ENCODE measurements at places on chromosomes 1 and 21.
A peak's percentile ranks its signal among the peaks of the same experiment; 100 is the strongest.

- no peak for DNase-seq
Measured at GRCh38 chr21:33761441-33762036, 119.2 kb downstream of the ITSN1 start.

DNA sequence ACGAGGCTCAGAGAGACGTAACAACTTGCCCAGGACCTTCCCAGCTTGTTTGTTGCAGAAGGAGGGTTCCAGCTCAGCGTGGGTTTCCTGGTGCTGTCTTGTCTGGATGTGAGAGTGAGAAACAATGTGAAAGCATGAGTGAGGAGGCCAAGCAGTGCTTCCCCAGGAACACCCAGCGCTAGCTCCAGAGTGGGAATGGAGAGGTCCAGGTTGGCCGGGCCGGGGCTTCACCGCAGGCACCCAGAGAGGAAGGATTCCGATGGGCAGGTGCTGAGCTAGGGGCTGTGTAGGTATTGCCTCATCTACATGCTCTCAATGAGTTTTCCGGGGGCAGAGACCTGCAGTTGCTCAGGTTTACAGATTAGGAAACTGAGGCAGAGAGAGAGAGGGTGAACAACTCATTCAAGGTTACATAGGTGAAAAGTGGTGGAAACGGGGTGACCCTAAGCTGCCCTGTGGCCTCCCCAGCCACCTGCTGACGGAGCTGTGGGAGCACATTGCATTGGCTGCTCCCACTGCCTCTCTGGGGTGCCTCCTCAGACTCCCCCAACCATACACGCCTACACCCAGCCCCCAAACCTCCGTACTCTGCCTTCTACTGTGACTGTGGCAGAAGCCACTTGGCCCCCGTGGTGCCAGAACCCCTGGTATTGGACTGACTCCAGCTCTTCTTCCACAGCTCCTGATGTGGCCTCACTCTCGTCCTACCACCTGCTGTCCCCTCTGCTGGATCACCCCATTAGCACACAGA, 51.2 kb downstream of the B3GALT5 start:
- DNase-seq: no peak

GRCh38 chr1:202498542-202498941, 150.0 kb downstream of the PPP1R12B start:
- DNase-seq: no peak

GRCh38 chr1:209490013-209490412, 93.5 kb upstream of the CAMK1G start:
- peak; percentile 34 for DNase-seq

DNA sequence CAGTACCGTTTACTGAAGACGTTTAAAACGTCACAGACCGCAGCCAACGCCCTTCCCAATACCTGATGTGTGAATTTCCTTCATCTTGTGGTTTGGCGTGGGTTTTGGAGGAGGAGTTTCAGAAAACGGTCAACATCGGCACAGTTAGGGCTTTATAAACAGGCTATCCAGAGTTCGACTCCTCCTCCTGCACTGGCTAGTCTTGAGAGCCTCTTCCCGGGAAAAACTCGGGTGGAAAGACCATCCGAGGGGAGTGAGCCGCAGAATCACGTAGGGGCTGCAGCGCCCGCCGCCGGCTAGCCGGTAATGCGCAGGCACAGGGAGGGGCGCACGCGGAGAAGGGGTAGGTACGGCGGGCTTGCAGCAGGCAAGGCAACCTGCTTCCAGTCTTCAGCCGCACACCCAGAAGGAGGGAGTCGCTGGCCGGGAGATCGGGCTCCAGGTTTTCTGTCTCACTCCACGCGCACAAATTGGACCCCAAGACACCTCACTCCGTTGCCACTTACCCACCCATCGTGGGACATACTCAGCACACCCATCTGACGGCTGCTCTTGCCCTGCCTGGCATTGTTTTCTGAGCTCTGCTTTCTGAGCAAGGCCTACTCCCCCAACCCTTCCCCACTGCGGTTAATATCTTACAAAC, 25.4 kb downstream of the SLC19A2 start:
- no peak for DNase-seq

GRCh38 chr1:85334962-85335361, 58.5 kb upstream of the BCL10 start:
- DNase-seq: no peak

DNA sequence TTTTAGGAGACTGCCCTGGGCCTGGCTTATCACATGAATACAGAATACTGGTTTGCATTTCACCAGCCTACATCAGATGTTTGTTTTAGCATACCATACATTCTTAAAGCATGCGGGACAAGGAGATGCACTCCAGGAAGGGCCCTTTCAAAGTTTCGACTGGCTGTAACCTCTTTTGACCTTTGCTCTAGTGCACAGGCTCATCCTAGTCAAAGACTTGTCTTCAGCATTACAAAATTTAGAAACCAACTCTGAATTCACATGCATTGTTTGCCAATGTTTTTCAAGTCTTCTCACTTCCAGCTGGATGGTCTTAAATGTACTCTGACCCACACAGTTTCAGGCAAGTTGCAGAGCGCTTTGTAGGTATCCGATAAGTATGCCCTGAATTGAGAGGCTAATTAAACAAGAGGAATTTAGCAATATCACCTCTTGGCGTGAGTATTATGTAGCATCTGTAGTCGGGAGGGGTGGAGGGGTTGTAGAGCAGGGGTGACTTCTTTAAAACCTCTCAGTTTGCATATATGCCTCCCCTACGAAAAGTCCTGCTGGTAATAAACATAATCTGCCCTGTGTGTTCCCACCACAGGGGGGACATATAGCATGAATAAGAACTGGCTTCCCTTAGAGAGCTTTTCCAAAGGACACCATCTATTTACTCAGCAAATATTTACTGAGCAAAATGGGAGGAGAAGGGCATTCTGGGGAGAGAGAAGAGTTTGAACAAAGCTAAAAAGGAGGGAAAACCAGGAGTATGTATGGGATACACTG, 24.4 kb upstream of the AHCYL1 start:
- DNase-seq: no peak

- no peak for DNase-seq
Measured at GRCh38 chr1:80961464-80962190, 839.1 kb upstream of the ADGRL2 start.

DNA sequence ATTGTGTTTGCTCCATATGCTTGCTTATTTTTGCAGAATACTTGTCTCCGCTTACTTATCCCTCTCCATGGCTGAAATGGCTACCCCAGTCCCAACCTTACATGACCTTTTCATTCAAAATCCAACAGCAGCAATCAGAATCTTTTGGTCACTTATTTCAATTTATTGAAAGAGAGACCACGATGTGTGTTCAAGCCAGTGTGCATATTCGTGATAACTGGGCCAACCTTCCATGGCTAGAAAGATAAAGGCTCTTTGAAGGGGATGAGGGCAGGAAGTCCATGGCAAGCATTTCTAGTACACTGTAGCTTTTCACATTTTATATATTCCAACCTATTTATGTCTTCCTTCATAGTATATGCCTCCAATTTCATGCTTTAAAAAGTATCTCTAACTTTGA, 23.1 kb downstream of the HSD11B1 start:
- no peak for DNase-seq

DNA sequence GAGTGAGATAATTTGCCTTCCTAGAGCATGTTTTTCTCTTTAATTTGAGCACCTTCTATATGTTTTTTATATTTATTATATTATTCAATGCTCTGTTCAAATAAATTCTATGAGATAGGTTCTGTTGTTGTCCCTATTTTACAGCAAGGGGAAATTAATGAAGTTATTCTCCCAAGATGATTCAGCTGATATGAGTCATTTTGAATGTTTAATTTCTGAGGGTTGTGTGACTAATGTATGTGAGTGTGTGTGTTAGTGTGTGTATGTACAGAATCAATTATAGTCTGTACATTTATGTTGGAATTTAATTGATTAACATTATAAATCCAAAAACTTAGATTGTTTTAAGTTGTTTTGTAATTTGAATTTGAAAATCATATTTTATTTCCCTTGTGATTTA, 1536.7 kb upstream of the B3GALT2 start:
- DNase-seq: no peak

GRCh38 chr1:88311265-88311664, 372.8 kb upstream of the PKN2 start:
- DNase-seq: no peak

- DNase-seq: no peak
Measured at GRCh38 chr1:24186031-24186710, 918 bp downstream of the IFNLR1 start.

- no peak for DNase-seq
Measured at GRCh38 chr1:162605225-162605927, 26.9 kb upstream of the DDR2 start.

GRCh38 chr21:35170244-35170643, 121.1 kb upstream of the RUNX1 start:
- DNase-seq: no peak

DNA sequence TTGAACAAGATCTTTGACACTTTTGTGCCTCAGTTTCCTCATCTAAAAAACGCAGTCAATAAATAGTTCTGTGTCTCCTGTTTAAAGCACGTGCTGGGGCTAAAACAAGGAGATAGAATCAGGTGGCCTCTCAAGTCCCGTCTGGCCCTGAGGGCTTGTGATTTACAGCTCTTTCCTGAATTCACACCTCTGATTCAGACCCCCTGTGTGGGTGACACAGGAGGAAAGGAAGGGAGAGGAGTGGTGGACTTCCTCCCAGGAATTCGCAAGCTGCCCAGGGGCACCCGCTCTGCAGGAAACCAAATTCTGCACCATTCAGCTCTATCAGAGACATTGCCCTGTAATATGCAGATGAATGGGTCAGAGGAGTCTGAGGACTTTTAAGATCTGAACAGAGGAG, 5.2 kb upstream of the PRR9 start:
- no peak for DNase-seq

GRCh38 chr1:153364156-153364555, 6.5 kb downstream of the S100A9 start:
- DNase-seq: no peak

- DNase-seq: no peak
Measured at GRCh38 chr1:94504601-94505000, 37.0 kb downstream of the F3 start.

DNA sequence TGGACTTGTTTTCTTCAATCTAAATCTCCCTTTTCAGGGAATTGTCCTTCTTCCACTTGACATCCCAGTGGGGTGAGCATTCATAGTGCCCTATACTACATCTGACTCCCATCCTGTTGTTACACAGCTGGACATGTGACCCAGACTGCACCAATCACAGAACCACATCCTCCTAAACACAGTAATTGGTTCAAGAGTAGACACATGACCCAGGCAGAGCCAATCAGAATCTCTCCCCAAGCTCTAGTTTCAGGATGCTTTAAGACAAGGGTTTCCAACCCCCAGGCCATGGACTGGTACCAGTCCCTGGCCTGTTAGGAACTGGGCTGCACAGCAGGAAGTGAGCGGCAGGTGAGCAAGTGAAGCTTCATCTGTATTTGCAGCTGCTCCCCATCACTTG, 5.6 kb upstream of the DDOST start:
- no peak for DNase-seq

- no peak for DNase-seq
Measured at GRCh38 chr1:17348593-17349234, 23.3 kb upstream of the PADI6 start.

- no peak for DNase-seq
Measured at GRCh38 chr1:229862017-229862774, 204.8 kb upstream of the GALNT2 start.

DNA sequence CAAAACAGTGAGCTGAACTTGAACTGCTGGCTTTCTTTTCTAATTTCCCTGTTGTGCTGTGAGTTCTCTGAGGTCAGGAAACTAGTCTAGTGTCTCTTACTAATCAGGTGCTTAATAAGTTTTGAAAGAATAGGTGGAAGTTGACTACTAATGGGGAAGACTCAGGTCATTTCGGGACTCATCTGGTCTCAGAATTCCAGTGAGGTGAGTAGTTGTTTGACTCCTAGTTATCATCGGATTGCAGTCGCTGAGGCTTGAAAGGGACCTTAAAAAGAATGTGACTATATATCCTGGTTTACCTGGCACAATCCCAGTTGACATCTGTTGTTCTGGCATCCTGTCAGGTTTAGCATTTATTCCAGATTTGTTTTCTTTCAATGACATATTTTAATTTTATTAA, 81.4 kb upstream of the SPAG17 start:
- no peak for DNase-seq

- no peak for DNase-seq
Measured at GRCh38 chr1:203944651-203945404, 83.4 kb downstream of the SNRPE start.

- DNase-seq: no peak
Measured at GRCh38 chr1:244705261-244706234, 52.6 kb downstream of the DESI2 start.

- peak; percentile 45 for DNase-seq
Measured at GRCh38 chr1:188708795-188709535, 1768.7 kb downstream of the BRINP3 start.

DNA sequence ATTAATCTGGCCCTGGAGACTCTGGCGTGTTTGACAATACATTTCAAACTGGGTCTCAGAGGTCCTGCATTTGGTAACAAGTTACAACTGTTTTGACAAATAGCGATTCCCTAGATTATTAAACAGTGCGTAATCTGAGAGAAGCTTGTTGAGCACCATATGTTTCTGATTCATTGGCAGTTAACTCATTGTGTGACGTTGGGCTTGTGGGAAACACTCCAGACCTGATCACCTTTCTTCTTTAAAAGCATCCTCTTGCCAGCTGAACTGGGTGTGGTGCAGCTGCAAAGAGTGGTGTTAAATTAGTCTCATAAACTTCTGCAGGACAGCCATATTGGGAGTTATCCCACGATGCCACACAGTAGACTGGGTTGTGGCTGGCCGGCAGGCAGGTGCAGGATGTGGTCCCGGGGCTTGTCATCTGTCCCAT, 82.7 kb downstream of the CDC7 start:
- DNase-seq: peak; percentile 46

DNA sequence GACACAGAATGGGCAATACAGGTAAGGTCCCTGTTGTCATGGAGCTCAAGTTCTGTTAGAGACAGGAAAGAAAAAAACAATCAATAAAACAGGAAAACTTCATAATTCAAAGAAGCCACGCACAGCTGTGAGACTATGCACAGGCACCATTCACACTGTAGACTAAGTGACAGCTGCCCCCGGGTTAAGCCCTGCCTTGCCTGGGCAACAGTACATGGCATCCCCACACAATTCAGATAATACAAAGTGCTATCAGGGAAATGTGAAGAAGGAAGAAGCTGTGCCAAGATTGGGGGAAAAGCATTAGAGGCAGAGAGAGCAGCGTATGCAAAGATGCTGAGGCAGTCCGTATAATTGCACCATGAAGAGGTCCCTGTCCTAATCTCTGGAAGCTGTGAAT, 9.0 kb upstream of the KCNE2 start:
- DNase-seq: no peak

GRCh38 chr21:36992671-36993070, 13.8 kb upstream of the RIPPLY3 start:
- DNase-seq: no peak

- no peak for DNase-seq
Measured at GRCh38 chr1:98099501-98099900, 178.7 kb upstream of the DPYD start.

- no peak for DNase-seq
Measured at GRCh38 chr21:32705139-32705538, 22.7 kb downstream of the SYNJ1 start.
